ENCODE measurements at places on chromosomes 1 and 21.

DNA sequence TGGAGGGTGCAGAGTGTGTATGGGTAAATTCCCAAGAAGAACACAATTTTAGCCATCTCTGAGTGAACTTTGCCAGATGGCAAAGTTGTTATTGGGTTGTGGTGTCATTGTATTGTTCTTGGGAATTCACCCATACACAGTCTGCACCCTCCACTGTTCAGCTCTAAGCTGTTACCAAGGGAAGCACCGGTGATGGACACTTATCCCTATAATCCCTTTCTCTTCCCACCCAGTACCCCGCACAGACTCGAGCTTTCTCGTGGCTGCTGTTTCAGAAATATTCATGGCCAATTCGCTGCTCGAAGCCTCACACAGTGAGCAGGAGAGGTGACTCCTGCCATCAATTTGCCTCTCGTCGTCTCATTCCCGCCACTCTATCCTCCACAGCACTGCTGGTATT lies 95.7 kb upstream of the PALMD start:
- no peak for DNase-seq

- no peak for DNase-seq
Measured at GRCh38 chr1:196609370-196609737, 1.1 kb upstream of the KCNT2 start.

DNA sequence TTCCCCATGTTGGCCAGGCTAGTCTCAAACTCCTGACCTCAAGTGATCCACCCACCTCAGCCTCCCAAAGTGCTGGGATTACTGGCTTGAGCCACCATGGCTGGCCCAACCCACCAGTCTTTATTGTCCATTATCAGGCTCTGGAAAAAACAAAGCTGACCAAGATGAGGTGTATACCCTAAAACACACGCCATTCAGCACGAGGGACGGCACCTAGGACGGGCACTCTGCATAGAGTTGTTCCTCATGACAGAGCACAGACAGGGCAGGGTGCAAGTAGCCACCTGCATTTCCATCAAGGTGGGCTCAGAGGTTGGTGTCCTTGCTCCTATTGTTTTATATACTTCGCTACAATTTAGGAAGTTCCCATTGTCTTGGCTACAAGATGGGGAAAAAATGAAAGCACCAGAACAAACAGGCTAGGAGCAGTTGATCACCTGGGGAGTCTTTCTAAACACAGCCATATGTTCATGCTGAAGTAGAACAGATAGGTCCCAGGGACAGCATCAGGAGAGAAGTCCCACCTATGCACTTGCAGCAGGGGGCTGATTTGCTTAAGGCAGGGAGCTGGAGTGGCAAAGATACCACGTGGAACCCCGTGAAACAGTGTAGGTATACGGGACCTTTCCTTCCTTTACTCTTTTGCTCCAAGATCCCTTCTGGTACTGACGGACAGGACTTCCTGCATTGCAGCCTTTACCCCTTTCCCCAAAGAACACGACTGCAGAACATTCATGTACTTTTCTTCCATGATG lies 4.5 kb downstream of the KRTCAP2 start:
- DNase-seq, result no peak

GRCh38 chr1:29388884-29389283 lies 152.6 kb downstream of the PTPRU start:
- DNase-seq, result no peak

GRCh38 chr1:186736971-186737685 lies 56.9 kb upstream of the PTGS2 start:
- DNase-seq, result no peak

DNA sequence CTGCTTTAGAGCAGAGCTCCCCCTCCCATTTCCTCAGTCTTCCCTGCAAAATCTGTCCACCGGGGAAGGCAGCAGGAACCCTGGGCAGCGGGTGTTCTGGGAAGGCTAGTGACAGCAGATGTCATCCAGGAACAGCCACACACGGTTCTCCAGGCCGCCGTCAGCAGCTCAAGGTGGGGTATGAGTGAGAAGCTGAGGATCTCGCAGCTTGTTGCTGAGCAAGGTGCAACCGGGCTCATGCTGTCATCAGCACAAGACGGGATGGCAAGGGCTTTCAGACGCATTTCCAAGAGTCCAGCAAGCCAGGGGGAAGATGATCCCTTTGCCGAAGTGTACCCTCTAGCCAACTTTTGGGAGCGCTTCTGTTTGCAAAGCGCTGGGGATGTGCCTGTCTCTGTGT lies 23.0 kb upstream of the SPSB1 start:
- no peak for DNase-seq

DNA sequence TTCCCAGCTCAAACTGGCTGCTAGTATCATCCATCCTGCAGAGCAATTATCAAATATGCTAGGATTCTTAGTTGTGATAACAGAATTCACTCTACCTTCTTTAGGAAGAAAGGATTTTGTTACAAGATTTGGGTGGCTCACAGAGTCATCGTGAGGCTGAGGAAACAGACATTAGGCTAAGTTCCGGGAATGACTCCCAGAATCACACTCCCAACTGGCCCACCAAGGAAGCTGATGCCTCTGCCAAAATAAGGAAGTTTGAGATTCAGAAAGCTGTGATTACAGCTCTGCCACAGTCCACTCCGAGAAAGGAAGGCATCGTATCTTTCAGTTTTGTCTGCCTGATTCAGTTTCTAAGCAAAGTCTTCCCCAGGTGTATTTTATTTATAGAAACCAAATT lies 50.6 kb upstream of the LYPLAL1 start:
- no peak for DNase-seq

DNA sequence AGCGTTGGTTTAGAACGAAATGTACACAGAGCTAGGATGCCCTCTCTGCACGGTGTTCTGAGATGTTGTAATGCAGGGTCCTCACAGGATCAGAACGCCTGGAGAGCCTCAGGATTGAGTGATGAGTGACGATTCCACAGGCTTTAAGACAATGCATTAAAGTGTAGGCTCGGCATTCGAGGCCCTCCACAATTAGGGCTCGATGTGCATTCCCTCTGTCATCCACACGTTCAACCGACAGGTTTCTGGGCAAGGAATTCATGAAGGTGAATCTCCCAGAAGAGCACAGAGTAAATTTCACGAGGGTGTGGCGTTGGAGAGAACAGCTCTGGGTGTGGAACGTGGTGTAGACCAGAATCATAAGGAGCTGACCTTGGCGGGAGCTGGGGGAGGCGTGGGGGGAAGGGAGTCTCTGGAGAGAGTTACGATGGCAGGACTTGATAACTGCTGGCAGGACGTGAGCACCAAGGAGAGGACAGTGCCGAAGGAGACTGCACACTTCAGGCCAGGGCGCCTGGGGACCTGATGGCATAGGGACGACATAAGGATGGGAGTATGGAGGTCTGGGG lies 51.0 kb upstream of the EFHD2 start:
- no peak for DNase-seq

GRCh38 chr1:2003541-2004131 lies at the start of gene CFAP74:
CFAP74 (minus strand) TSS chr1:2003786; CDS start chr1:1990956, 12,830 bp downstream.
- no peak for DNase-seq

Data from T follicular helper cell (primary cell).